AG08396 (cell line): ENCODE measurements at places on chromosomes 2 and 18.

DNA sequence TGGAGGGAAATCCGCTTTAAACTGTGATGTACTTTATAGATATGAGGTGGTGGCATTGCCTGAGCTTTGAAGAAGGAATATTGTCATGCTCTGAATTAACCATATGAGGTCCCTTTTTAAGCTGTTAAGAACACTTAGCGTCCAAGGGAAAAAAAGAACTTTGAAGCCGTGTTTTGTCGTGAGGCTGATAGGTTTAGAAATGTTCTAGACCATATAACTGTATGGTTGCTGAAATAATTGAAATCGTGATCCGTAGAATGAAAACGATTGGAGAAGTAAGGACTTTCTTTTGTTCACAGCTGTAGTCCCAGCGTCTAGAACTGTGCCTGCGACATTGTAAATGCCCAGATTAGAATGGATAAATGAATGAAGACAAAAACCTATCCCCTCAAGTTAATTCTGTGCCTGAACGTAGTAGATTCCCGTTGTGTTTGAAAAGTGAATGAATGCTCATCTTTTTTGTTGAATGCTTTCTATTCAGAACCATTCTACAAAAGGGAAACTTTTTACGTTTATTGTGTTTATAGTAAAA lies 1.5 kb downstream of the SMCHD1 start:
- DNase-seq, result no peak

GRCh38 chr18:36130039-36130831 lies 536 bp downstream of the ELP2 start:
- DNase-seq, result peak; percentile 24

- DNase-seq, result no peak
These were observed 226.1 kb upstream of the LYPD1 start for GRCh38 chr2:132896073-132896472.

DNA sequence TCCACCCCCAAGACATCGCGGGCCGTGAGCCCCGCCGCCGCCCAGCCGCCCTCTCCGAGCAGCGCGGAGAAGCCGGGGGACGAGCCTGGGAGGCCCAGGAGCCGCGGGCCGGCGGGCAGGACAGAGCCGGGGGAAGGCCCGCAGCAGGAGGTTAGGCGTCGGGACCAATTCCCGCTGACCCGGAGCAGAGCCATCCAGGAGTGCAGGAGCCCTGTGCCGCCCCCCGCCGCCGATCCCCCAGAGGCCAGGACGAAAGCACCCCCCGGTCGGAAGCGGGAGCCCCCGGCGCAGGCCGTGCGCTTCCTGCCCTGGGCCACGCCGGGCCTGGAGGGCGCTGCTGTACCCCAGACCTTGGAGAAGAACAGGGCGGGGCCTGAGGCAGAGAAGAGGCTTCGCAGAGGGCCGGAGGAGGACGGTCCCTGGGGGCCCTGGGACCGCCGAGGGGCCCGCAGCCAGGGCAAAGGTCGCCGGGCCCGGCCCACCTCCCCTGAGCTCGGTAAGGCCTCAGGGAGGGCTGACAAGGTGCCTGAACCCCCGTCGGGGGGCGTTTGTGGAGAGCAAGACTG lies 14.2 kb downstream of the SPEG start:
- no peak for DNase-seq

- peak; percentile 45 for DNase-seq
These were observed 13.2 kb downstream of the PRELID3A start for GRCh38 chr18:12420821-12421421.

- no peak for DNase-seq
These were observed 67.0 kb downstream of the ZEB2 start for GRCh38 chr2:144452989-144453336.

DNA sequence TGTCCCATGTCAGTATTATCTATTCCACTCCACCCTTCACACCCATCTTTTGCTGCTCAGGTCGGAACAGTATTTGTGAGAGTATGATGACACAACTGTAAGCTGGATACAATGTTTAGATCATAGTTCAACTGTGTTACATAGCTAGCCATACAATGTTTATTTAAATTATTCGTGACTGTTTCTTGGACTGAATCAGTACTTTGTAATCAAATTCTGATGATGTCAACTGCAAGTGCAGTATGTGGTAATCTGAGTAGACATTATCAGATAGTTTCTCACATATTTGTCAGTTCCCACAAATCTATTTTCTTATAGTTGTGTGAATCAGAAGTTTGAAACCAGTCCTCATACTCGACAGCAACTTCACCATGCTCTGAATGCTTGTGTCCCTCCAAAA lies 177.6 kb downstream of the ZNF407 start:
- DNase-seq, result peak; percentile 19
